Epithelial cell of proximal tubule (primary cell): ENCODE measurements at places on chromosomes 11 and 22. TPM values are rescaled to one million over a fixed set of nuclear protein-coding genes. Genes with fewer than 3 reads are reported as not detected.
A peak's percentile ranks its signal among the peaks of the same experiment; 100 is the strongest.

- DNase-seq: no peak
These were observed 152.7 kb downstream of the ADAMTS15 start for GRCh38 chr11:130601141-130601540.

Gene TRPM5
- total RNA-seq: not detected in 2 replicates

DNA sequence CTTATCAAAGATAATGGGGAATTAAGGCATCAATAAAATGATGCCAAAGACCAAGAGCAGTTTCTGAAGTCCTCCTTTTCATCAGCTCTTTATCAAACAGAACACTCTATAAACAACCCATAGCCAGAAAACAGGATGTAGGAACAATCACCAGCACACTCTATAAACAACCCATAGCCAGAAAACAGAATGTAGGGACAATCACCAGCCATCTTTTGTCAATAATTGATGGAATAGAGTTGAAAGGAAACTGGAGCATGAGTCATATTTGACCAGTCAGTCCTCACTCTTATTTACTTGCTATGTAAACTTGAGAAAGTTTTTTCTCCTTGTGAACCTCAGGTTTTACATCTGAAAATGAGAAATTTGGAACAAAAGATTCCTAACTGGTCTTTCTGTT is 10.0 kb downstream of the MS4A2 start:
- peak; percentile 70 for DNase-seq

GRCh38 chr11:70410276-70411205 is 12.2 kb downstream of the CTTN start:
- no peak for DNase-seq

Gene ACR
- total RNA-seq: not detected in 2 replicates

Gene RIMBP3C
- 0.12 TPM in 1 of 2 replicates, not detected in the other for total RNA-seq

Gene CNGA4
- total RNA-seq: not detected in 2 replicates

GRCh38 chr11:71281831-71282230 is 29.5 kb upstream of the SHANK2 start:
- no peak for DNase-seq

DNA sequence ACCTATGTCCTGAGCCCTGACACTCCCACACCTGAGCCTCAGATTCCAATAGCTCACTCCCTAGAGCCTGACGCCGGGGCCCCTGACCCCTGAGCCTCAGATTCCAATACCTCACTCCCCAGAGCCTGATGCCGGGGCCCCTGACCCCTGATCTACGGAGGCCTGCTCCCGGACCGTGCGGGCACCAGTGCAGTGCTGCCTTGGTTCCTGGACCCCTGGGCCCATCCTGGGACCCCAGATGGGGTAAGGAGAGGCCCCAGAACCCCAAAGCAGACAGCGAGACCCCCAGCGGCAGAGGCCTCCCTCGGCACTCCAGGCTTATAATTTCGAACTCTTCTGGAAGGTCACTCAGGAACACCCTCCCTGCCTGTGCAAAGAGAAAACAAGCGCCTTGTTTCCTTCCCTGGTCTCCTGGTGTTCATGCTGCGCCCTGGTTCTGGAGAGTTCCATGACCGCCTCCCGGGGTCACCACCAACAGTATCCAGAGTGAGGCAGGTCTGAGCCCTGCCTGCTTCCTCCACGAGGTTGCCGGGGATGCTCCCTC is 7.5 kb downstream of the SUSD2 start:
- DNase-seq: no peak
